ENCODE measurements at places on chromosomes 2 and 18.

GRCh38 chr2:242060212-242060835 is 190.8 kb downstream of the RTP5 start:
- DNase-seq = no peak

DNA sequence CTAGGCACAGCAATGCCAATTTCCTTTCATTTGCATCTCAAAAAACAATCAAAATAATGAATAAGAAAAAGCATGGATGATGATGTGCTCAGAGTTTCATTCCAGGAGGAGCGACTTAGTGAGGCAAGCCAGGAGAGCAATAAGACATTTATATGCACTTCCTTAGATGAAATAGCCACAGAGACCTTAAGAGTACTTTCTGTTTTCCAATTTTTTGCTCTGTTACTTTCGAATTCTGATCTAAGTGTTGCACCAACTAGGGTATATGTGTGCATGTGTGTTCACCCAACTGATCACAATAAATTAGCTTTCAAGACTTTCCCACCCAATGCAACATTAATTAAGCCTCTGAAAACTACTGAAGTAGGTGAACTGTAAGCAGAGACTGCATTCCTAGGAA is 709 bp downstream of the RAB27B start:
- no peak for DNase-seq

DNA sequence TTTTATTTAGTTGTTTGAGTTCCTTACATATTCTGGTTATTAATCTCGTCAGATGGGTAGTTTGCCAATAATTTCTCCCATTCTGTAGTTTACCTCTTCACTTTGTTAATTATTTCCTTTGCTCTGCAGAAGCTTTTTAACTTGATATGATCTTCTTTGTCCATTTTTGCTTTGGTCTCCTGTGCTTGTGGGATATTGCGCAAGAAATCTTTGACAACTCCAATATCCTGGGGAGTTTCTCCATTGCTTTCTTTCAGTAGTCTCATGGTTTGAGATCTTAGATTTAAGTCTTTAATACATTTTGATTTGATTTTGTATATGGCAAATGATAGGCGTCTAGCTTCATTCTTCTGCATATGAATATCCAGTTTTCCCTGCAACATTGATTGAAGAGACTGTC is 389.2 kb downstream of the LRP1B start:
- no peak for DNase-seq

GRCh38 chr18:58299936-58300335 is 255.9 kb downstream of the NEDD4L start:
- DNase-seq = no peak

GRCh38 chr2:96184188-96184587 is 24.4 kb downstream of the STARD7 start:
- DNase-seq = no peak

GRCh38 chr2:233307565-233307964 is at the start of gene SAG:
Gene SAG, plus strand, starts transcription at chr2:233307816. Its CDS starts 1,374 bp downstream, at chr2:233309190.
- no peak for DNase-seq

- peak; percentile 68 for DNase-seq
These were observed 122.7 kb downstream of the TWIST2 start for GRCh38 chr2:238970553-238971081.

GRCh38 chr2:240095556-240096523 is 40.3 kb downstream of the COPS9 start:
- no peak for DNase-seq

DNA sequence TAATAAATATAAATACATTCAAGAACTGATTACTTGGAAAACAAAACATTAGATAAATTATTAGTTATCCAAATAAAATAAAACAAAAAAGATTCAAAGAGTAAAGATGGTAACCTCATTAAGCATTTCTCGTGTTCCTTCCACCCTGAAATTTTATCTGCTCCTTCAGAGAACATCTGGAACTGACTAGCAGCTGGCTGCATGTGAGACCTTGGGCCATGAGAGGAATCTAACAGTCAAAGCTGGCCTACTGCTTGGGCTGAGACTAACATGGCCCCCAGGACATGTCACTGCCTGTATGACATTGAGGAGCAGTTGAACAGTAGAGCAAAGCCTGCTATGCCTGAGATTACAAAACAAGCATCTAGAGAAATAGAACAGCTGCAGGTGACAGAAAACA is 208.5 kb upstream of the ZSWIM2 start:
- no peak for DNase-seq

GRCh38 chr18:666177-666576 is 8.7 kb downstream of the TYMS start:
- DNase-seq = no peak

- no peak for DNase-seq
These were observed 77.0 kb upstream of the TACR1 start for GRCh38 chr2:75276093-75277029.

- no peak for DNase-seq
These were observed 47.6 kb upstream of the MCFD2 start for GRCh38 chr2:46963210-46963609.

DNA sequence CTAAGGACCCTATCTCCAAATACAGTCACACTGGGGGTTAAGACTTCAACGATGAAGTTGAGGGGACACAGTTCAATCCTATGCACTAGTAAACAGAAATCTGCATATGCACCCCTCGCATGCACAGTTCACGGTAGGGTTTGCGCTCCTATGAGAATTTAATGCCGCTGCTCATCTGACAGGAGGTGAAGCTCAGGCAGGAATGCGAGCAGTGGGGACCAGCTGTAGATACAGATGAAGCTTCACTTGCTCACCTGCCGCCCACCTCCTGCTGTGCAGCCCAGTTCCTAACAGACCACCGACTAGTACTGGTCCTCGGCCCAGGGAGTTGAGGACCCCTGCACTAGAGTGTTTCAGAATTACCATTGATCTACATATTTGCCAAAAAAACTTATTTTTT is 40.0 kb upstream of the FAHD2A start:
- no peak for DNase-seq

- DNase-seq = no peak
These were observed 161.3 kb downstream of the HNMT start for GRCh38 chr2:138125306-138126288.

DNA sequence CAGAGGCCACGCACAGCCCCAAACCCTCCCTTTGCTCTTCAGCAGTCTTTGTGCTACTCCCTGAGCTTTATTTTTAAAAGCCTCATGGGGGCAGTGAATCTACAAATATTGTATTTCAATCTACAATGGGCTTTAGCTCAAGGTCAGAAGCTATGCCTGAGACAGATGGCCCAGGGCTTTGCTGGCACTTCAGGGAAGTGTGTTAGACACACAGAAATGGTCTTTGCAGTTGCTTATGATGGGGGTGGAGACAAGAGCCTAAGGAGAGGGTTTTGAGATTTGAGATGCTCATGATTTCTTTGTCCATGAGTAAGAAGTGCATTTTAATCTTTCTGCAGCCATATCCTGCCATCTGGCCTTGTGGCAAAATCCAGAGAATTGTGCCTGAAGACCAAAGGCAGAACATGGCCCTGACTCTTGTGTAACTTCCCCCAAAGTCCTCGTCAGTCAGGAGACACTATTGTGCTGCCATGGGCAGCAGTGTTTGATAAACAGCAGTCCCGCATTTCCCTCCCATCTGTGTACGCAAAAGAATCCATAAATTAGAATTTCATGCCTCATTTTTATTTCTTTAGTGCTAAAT is 92.6 kb downstream of the VAPA start:
- no peak for DNase-seq

DNA sequence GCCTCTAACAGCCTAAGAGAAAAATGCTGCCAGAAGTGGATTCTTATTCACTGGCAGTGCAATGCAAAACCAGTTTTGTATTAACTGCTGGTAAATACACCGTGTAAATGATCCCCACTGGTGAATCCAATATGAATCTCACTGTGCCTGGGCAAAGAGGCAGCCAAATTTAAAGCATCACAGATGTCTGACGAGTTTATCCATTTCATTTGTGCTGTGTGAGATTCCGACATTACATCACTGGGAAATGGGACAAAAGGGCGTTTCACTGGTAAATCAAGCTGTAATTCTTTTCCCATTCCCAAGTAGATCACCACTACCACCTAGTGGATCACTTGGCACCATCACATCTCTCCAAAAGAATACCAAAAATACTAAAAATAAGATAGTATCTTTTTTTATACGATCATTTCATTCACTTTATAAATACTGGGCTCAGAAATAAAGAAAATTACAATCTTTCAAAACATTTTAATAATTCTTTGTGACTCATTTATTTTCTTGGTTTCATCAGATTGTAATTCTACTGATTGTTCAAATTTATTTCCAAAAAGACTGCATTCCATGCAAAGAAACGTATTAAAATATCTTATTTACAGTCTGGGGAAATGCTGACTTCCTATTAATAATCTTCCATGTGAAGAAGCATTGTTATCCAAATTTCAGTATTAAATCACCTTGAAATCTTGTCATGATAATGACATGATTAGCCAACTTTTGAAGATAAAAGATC is 125.6 kb downstream of the GRB14 start:
- peak; percentile 25 for DNase-seq

DNA sequence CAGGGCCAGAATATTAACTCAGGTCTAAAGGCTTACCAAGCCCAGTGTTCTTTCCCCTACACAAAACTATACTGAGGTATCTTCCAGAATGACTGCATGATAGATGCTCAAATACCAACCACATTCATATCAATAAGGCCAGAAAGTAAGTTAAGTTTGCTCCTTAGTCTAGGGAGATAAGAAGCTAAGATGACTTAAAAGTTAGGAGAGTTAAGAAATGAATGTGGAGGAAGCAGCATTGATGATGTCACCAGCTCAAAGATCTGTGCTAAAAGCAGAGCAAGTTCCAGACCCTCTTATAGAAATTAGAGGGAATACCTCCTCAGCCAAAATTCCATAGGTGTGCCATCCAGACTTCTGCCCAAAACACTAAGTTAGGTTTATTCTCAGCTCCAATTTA is 6.1 kb downstream of the PPP4R1 start:
- DNase-seq = no peak

DNA sequence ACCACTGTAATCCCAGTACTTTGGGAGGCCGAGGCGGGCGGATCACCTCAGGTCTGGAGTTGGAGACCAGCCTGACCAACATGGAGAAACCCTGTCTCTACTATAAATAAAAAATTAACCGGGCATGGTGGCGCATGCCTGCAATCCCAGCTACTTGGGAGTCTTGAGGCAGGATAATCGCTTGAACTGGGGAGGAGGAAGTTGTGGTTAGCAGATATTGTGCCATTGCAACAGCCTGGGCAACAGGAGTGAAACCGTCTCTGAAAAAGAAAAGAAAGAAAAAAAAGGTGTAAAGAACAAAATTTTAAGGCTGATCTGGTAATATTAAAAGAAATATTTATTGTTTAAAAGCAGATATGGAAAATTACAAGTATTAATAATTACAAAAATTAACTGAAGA is 29.7 kb downstream of the ZNF804A start:
- DNase-seq = no peak

DNA sequence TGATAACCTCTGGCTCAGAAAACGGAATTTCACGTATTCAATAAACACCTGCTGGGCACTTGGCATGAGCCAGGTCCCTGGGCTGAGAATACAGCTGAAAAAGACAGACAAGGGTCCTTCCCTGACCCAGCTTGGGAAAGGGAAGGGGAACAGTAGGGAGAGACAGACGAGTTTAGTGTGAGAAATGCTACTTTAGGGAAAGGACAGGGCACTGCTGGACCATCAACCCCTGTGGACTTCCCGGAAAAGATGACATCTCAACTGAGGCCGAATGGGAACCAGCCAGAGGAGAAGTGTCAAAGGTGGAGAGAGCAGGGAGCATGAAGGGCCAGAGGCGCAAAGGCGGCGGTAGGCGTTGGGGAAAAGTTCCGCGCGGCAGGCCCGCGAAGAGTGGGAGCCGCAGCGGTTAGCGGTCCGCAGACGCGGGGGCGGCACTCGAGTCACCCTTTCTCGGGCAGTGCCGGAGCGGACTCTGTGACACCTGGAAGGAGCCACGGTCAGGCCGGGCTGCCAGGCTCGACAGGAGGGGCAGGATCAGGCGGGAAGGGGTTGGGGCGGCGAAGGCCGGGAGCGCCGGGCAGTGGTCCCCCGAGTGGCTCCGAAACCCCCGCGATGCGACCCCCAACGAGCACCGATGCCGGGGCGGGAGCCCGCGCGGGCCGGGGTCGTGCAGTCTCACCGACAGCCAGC is 519 bp downstream of the TEX261 start:
- DNase-seq = no peak

DNA sequence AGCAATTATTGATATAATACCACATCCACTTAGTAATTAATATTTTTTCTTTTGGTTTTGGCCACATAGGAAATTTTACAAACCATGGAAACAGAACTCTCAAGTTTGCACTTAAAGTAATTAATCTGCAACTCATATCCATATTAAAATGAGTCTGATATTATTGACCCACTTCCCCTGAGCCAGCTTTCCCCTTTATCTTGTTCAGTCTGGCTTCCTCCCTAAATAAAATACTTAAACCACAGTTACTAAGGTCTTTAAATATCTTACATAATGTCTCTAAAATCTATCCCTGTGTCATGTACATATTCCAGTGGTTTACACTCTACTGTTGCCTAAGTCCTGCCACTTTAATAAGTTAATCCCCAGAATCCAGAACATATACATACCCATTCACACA is 564.9 kb upstream of the FSHR start:
- DNase-seq = no peak

DNA sequence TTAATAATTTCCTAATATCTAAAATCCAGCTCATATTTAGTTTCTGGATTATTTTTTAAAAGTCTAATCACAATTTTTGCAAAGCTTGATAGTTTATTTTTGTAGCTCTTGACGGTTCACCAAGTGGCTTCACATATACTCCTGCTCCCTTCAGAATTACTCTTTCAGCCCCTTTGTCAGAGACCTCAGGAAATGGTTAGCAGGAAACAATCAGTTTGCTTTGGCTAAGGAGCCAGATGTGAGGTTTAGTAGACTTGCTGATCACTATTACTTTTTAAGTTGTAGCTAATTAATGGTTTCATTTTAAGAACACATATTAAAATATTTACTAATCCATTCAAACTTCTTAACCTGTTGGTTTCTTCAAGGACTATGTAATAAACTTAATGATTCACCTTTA is 2.3 kb downstream of the RBBP8 start:
- DNase-seq = no peak

GRCh38 chr2:75523313-75524275 is 37.1 kb downstream of the EVA1A start:
- DNase-seq = no peak

DNA sequence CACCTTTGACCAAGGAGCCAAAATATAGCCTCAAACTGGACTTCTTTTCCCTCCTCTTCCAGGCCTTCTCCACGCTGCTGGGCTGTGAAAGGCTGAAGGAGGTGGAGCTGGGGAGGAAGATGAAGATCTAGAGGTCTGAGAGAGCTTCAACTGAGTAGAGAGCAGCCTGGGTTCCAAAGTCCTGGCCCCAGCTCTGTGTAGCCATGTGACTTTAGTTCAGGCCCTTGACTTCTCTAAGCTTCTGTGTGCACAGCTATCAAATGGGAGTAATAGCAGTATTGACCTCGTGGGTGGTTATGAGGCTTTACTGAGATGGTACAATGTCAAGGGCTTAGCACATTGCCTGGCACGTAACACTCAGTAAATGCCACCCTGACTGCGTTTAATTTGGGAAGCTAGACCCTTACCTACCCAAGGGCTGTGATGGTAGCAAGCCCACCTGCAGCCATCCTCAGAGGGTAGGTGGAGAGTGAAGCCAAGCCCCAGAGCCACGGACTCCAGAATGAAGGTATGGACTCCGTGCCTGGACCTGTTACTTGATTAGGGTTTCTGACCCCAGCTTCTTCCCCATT is 38.4 kb downstream of the SERTAD2 start:
- no peak for DNase-seq

All from neural crest cell (in vitro differentiated cells).